ENCODE measurements at places on chromosomes 16 and 17.

DNA sequence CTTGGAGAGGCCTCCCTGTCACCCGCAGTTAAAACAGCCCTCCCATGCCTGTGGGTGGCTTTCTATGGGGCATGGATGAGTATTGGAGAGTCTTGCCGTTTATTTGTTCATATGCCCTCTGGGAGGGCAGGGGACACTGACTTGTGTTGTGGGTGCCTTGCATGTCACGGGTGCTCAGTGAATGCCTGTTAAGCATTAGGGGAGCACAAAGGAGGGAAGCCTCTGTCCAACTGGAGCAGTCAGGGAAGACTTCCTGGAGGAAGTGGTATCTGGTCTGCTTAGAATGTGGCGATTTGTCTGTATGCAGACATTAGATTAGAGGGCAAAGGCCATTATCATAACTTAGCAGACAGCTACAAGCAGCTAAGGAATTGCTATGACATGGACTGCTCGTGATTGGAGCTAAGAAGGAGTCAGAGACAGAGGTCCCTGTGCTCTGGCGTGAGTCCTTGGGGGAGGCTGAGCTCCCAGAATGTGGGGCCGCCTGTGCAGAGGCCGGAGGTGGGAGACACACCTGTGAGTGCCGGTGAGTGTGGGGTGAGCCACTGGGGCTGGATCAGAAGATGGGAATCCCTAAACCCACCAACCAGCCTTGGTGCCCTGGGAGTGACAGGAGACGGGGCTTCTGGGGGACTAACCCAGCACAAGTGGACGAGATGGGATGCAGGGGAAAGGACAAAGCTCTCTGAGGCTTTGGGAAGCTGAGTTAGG is 286.1 kb downstream of the SEC14L1 start:
- DNase-seq, result no peak

DNA sequence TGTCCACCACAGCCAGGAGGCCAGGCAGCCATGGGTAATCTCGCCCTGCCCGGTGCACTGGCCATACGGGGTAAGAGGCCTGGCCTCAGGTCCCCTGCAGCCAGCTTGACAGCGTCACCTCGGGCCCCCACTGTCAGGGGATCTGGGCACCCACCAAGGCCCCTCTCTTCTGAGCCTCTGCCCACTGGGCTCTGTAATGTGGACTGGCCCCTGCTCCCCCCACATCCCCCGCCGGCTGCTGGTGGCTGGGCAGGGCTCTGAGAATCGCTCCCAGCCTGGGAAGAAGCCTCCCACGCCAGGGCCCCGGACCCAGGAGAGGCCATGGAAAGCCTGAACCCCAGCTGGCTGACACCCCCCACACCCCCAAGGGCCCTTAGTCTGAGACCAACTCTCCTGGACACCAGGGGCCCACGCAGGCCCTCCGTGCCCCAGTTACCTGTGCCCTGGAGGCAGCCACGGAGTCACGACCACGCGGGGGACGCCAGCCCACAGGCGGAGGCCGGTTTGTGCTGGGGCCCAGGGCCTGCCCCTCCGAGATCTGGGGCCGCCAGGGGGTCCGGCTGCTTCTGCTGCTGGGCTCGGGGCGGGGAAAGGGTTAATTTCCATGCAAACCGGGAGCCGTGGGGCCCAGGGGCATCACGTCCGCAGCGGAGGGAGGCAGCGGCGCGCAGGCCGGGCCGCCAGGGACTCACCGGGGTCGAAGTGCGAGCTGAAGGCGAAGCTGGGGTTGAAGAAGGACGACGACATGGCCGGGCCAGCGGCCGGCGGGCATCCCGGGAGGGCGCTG is at the start of gene PVALEF:
Gene PVALEF, plus strand, starts transcription at position 262 of the 787 bp plus-strand sequence. CDS start 15,720 bp downstream, outside the sequence.
- DNase-seq, result no peak

- peak; percentile 86 for DNase-seq
Measured at GRCh38 chr17:13601776-13602551, at the start of gene HS3ST3A1. Gene HS3ST3A1, minus strand, starts transcription at chr17:13601929. Its CDS starts 800 bp downstream, at chr17:13601129.

DNA sequence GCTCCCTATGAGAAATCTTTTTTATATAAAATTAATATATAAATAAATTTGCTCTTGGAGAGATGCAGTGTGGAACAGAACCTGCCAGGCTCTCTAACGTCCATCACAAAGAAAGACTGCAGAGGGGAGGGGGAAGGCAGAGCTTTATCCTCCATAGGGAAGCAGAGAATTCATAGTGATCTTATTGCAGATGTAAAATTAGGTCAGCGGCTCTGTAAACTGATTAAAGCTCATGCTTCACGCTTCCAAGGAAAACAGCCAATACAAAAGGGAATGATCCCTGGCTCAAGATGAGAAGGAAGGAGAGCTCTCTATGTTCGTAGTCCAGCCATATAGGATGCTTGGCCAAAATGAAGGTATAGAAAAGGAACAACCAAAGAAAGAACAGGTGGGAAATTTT is 532.3 kb upstream of the PSMD7 start:
- no peak for DNase-seq

DNA sequence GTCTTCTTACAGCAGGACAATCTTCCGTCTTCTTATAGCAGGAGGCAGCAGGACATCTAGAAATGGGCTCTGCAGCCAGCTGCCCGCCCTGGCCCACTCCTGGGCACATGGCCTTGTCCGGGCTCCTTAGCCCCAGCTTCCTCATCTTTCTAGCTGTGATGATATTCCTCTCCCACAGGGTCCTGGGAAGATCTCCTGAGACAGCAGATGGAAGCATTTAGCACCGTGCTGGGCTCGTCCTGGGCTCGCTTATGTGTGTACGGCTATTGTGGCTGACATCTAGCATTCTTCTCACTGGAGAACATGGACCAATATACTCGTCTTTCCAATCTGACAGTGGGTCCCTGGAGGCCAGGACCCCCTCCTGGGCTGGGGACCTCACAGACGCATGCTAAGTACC is 48.5 kb downstream of the TIMM22 start:
- DNase-seq, result no peak

DNA sequence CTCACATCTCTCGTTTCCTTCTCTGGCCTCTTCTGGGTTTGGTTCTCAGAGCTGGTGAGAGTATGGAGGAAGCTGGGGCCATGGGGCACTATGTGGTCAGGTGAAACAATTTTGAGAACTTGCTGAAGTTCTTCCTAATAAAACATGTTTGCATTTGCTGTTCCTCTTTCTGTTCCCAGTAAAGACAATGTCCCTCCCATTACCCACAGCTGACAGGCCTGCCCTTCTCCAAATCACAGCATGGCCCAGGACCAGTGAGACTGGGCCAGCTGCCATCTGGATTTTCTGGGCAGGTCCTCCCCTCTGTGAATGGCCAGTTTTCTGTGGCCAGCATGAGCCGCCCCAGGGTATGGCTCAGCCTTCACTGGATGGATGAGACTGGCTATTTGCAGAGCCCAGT is at the start of gene CD300H:
Gene CD300H, minus strand, starts transcription at position 113 of the 400 bp plus-strand sequence.
- DNase-seq, result no peak

GRCh38 chr17:47925678-47925988 is 15.7 kb upstream of the PNPO start:
- DNase-seq, result no peak

DNA sequence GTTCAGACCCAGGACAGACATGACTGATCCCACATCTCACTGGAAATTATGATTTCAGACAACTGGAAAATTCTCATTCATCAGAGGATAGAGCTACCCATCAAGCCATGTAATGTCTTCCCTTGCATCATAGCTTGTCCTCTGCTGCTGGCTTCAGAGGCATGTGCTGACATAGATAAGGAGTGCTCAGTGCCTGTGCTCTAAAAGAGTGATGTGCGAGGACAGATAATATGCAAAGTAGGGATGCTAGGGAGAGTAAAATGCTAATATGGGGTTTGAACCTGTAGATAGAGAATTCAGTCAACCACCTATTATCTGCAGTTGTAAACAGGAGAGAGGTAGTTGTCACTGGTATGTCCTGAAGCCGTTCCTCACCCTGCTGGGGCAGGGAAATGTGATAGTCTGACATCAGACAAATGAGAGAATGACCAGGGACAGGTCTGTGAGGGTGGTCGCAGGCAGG is 349.7 kb upstream of the CCL2 start:
- no peak for DNase-seq

- DNase-seq, result peak; percentile 26
Measured at GRCh38 chr17:82752371-82753200, 721 bp downstream of the TBCD start.

DNA sequence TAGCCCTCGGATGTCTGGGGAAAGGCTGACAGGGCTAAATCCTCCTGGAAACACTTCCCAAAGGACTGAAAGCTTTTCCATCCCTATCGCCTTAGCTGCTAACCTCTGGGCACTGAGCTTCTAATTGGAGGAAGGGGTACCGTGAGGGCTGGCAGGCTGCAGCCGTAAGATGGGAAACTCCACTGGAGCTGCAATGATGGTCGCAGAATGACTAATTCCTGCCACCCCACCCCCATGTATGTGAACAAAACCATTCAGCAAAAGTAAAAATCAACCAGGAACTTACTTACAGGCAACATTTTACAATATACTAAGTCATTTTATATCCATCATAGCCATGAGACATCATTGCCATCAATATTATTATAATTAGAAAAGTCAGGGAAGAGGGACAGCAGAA is 133.3 kb downstream of the ABCC12 start:
- DNase-seq, result no peak

DNA sequence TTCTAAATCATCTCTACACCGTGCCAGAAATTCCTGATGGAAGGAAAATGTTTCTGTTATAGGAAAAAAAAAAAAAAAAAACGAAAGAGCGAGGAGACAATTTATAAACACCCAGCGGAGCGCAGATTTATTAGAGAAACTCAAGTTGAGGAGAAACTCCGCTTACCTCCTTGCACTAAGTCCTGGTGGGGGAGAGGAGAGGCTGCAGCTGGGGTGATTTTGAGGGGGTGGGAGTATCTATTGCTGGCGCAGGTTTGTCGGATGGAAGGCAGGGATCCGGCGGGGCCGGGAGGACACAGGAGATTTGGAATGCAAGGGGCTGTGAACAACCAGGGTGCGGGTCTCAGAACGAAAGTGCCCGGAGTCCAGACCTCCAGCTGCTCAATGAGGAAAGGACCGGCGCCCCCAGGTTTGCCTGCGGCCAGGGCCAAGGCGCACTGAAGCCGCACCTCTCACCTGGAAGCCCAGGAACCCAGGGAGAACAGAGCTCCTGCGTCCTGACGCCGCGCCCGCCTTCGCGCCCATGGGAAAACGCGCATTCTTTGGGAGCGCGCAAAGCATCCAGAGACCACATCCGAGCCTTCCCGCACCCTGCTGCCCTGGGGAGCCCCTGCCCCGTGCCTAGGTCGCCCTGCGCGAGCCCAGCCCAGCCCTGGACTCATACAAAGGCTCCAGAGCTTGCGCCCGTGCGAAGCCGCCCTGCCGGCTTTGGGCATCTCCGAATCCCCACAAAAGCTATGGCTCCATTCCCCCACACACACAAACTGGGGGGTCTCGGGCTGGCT is 2.6 kb upstream of the HOXB8 start:
- DNase-seq, result no peak

DNA sequence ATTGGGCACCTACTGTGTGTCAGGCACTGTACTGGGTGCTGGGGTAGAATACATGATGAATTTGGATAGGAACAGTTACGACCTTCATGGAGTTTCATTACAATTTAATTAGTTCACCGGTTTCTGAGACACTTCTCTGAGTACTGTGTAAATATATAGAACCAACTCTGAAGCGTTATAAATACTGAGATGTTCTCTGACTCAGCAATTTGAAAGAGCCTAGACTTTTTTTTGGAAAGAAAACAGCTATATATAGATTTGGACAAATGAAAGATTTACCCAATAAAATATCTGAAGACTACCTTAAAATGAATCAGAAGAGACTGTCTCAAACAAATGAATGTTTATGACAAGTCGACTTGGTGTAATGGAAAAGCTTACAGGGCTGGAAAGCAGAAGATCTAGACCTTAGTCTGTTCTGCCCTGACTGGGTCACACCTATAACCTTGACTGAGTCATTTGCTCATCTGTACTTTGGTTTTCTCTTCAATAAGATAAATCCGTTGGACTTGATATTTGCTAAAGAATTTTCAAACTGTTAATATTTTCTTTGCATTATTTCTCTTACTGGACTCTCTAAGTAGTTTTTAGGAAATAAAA is 4.6 kb upstream of the GAN start:
- no peak for DNase-seq

DNA sequence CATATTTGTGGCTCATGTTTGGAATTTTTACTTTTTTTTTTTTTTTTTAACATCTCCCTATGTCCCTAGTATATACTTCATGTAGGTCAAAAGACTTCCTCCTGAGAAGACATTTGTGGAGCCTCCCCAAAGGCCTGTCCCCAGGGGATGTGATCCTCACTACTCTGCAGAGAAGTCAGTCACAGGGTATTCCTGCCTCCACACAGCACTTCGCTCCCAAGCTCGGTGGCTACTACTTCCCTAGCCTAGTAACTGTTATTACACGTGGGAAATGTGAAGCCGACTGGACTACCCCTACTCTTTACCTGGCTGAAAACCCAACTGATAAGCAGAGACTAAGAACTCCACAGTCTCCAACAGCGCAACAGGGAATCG is 116.8 kb downstream of the HIC1 start:
- DNase-seq, result no peak

GRCh38 chr16:2498531-2499253 is 15.1 kb upstream of the ATP6V0C start:
- no peak for DNase-seq

GRCh38 chr16:9384141-9384540 is 292.7 kb downstream of the HAPSTR1 start:
- DNase-seq, result no peak

- no peak for DNase-seq
Measured at GRCh38 chr16:77409311-77409710, 25.5 kb downstream of the ADAMTS18 start.

- no peak for DNase-seq
Measured at GRCh38 chr17:14873540-14873939, 391.6 kb downstream of the PMP22 start.

DNA sequence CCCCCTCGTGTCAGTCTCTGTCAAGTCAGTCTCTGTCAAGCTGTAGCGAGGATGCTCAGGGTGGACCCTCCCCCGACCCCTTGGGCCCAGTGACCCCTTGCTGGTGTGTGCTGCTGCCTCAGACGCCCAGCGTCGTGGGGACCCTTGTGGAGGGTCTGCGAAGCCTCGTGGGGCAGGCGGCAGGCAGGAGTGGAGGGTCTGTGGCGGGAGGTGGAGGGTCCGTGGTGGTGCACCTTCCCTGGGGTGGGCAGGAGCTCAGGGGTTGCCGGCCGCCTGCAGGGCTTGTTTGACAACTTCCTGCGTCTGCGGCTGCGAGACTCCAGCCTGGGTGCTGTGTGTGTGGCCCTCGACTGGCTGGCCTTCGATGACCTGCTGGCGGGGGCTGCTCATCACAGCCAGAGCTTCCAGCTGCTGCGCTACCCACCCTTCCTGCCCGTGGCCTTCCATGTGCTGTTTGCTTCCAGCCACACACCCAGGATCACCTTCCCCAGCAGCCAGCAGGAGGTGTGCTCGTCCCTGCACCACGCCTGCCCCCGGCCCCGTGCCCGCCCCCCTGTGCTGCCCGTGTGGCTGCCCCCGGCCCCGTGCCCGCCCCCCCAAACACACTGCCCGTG is 5.6 kb downstream of the GNG13 start:
- DNase-seq, result no peak
